HS-27A (cell line): ENCODE measurements at places on chromosomes 1 and 21.

GRCh38 chr21:42451941-42452340 lies 44.1 kb downstream of the RSPH1 start:
- DNase-seq: no peak

DNA sequence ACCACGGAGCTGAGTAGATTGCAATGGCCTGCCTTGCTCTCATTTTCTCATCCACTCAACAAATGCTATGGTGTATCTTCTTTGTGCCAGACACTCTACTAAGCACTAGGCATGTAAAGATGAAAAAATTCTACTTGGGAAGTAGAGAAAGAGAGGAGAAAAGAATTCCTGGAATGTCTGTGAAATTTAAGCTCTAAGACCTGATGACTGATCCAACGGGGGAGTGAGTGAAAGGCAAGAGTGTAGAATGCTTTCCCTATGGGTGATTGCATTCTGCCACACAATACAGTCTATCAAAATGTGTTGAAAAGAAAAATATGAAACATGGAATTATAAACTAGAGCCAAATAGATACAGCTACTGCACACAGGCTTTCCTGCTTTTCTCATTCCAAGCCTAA lies 82.3 kb downstream of the CYYR1 start:
- DNase-seq: peak; percentile 64

- DNase-seq: no peak
These were observed 32.3 kb downstream of the CHRM3 start for GRCh38 chr1:239418681-239419080.

- no peak for DNase-seq
These were observed 688 bp downstream of the PRXL2B start for GRCh38 chr1:2587071-2587859.

DNA sequence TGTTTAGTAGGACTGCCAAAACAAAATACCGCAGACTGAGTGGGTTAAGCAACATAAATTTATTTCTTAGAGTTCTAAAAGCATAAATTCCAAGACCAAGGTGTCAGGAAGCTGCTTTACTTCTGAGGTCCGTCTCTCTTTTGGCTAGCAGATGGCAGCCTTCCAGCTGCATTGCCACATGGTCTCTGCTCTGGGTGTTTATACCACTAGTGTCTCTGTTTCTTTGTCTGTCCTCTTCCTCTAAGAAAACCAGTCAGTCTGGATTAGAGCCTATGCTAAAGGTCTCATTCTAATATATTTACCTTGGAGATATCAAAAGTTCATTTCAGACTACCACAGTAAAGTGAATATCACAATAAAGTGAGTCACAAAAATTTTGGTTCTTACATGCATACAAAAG lies 519.8 kb downstream of the COL11A1 start:
- no peak for DNase-seq

DNA sequence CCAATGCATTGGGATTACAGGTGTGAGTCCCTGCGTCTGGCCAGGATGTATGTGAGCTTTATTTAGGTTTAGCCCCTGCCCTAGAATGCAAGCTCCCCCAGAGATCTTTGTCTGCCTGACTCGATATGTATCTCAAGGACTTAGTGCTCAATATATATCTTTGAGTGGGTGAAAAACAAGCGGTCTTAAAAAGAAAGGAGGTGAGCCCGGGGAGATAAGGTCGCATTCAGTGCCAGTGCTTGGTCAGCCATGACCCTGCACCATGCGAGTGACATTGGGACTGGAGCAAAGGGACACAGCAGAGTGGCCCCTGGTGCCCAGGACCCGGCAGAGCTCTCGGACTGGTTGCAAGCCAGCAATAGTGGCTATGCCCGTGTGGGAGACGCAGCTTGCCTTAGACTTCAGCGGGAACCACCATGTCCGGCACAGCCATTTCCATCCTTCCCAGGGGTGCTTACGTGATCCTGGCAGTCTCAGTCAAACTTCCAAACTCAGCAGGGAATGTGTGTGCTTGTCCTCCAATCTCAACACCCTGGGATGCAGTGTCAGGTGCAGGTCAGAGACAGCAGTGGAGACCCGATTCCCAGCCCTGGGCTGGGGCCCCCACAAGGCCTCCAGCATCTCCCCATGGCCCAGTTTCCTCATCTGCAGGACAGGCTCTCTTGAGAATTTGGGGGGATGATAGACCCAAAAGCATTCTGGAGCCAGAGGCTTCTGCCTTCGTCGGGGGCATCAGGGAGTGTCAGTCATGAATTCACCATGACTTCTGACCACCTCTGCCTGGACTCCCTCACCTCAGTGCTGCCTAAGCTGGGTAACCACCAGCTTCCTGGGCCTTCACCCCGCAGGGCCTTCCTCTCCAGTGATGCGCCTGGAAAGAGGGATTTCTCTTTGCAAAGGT lies 1.8 kb downstream of the MX2 start:
- no peak for DNase-seq

GRCh38 chr21:43911015-43911934 lies 46.3 kb downstream of the AGPAT3 start:
- no peak for DNase-seq

DNA sequence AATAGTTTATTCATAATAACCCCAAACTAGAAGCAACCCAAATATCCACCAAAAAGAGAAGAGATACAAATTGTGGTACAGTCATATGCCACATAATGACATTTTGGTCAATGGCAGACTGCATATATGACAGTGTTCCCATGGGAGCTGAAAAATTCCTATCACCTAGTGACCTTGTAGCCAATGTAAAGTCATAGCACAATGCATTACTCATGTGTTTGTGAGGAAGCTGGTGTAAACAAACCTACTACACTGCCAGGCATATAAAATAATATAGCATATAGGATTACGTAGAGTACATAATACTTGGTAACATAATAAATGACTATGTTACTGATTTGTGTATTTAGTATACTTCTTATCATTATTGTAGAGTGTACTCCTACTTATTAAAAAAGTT lies 29.5 kb upstream of the SLFNL1 start:
- no peak for DNase-seq

GRCh38 chr1:154937988-154938386 lies 1.5 kb upstream of the PMVK start:
- no peak for DNase-seq

- no peak for DNase-seq
These were observed 824.7 kb downstream of the USP25 start for GRCh38 chr21:16554503-16554902.

- no peak for DNase-seq
These were observed 241.6 kb upstream of the DUSP10 start for GRCh38 chr1:221983444-221983843.

- DNase-seq: no peak
These were observed 16.8 kb upstream of the DLGAP3 start for GRCh38 chr1:34946211-34946610.

- peak; percentile 42 for DNase-seq
These were observed 159.2 kb downstream of the RUNX1 start for GRCh38 chr21:34889676-34890469.

DNA sequence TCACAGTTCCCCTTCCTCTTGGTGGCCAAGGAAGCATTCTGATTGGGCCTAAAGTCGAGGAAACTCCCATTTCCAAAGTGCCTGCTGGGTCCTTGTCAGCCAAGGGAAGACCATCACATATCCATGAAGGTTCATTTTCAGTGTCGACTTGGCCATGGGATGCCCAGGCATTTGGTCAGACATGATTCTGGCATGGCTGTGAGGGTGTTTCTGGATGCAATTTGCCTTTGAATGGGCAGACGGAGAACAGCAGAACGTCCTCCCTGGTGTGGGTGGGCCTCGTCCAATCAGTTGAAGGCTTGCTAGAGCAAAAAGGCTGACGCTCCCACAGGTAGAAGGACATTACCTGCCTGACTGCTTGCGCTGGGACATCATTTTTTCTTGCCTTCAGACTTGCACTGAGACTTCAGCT lies 48.3 kb upstream of the LBR start:
- DNase-seq: no peak

DNA sequence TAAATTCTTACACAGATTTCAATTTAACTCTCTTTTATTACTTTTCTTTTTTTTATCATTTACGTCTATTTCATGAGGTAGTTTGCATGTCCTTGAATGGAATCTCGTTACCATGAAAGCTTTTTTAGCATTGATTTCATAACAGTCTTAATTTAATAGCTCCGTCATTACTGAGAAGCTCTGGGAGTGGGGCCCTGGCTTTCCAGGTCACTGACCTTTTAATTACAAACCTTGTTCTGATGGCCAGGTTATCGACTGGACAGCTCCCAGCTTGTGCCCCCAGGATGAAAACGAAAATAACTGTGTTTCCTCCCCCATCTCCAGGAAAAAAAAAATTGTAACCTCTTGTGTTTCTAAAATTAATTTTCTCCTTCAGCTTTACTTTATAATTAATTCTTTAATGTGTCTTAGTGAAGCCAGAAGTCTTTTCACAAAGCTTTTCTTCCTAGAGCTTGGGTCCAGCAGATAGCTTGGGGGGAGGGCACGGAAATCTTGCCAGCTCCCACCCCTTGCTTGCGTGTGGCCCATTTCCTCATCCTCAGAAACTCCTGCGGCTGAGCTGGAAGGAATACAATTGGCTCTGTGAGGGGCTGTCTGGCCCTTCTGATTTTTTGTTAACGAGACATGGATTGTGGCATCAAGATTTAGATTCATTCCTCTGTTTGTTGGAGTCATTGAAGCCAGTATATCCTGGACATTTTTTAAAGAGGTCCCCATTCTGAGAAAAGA lies 65.7 kb downstream of the PEX14 start:
- DNase-seq: no peak

DNA sequence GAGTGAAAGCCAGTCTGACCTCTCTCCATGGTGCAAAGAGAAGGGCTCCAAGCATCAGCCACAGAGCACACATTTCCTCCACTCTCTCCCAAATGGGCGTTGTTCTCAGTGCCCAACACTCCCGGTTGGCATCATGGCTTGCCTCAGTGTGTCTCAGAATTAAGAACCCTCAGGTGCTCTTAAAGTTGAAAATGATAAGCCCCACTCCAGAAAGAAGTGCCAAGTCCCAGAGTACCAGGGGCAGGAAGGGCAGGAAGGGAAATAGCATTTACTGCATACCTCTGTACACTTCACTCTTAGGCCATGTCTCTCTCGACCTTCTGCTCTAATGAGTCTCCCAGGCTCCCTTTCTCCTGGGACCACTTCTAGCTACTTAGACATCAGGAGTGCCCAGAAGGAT lies 15.2 kb upstream of the ARHGEF2 start:
- DNase-seq: no peak

- no peak for DNase-seq
These were observed 62.8 kb upstream of the DPH5 start for GRCh38 chr1:101088431-101088830.

- DNase-seq: no peak
These were observed 81.4 kb upstream of the WLS start for GRCh38 chr1:68313735-68314134.

GRCh38 chr1:25874635-25875153 lies 814 bp downstream of the PAQR7 start:
- no peak for DNase-seq

GRCh38 chr1:6859415-6860343 lies 74.4 kb downstream of the CAMTA1 start:
- DNase-seq: peak; percentile 98

DNA sequence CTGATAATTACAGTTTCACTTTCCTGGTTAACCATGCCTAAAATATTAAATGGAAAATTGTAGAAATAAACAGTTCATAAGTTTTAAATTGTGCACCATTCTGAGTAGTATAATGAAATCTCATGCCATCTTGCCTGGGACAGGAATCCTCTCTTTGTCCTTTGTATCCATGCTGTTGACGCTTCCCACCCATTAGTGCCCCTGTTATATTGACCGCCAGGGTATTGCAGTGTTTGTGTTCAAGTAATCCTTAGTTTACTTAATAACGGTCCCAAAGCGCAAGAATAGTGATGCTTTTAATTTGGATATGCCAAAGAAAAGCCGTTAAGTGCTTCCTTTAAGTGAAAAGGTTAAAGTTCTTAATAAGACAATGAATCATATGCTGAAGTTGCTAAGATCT lies 41.7 kb downstream of the RPRD2 start:
- no peak for DNase-seq

- DNase-seq: no peak
These were observed 86.4 kb upstream of the LYST start for GRCh38 chr1:235952950-235953615.

GRCh38 chr1:227428803-227429202 lies 110.5 kb upstream of the CDC42BPA start:
- peak; percentile 66 for DNase-seq

DNA sequence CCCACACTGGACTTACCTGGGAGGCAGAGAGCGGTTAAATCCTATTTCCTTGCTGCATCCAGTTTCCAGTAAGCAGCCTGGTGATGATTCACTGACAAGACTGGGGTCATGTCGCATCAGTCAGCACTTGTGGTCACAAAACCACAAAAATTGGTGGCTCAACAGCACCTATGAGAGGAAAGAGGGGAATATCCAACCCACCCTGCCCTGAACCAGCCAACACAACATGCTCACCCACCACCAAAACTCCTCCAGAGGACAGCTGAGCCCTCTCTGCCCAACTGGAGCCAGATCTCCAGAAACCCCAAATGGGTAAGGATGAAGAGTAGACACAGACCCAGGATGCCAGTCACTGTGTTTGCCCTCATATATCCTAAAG lies 64.0 kb downstream of the CD46 start:
- DNase-seq: no peak

- DNase-seq: no peak
These were observed 24.2 kb downstream of the UBASH3A start for GRCh38 chr21:42427809-42428419.

GRCh38 chr1:46809904-46810303 lies 11.1 kb downstream of the CYP4B1 start:
- DNase-seq: no peak

GRCh38 chr1:230581446-230582079 lies 60.7 kb upstream of the COG2 start:
- DNase-seq: no peak

GRCh38 chr1:240586006-240586405 lies 25.9 kb downstream of the GREM2 start:
- no peak for DNase-seq

- DNase-seq: no peak
These were observed at the start of gene PPFIA4 for GRCh38 chr1:203026031-203026665. Gene PPFIA4 (plus strand): TSS chr1:203026491. CDS start chr1:203039009, 12,518 bp downstream.

DNA sequence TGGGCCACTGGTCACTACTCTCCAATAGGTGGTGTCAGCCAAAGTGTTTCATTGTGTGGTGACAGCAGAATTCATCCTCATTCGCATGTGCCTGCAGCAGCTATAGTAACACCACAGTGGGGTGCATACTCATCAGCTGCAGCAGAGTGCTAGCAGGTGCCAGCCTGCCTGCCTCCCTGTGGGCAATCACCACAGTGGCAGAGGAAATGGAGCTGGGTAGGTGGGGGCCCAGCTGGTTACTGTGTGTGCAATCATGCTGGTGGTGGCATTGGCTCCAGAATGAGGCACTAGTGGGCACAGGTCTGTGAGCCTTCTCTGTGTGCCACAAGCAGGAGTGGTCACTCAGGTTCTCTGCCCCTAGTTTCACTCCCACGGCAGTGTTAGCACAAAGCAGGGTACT lies 579.2 kb downstream of the PTPRC start:
- DNase-seq: no peak

- no peak for DNase-seq
These were observed 30.4 kb upstream of the PDE4B start for GRCh38 chr1:65762081-65762862.

GRCh38 chr1:185846672-185847444 lies 112.7 kb downstream of the HMCN1 start:
- no peak for DNase-seq

- DNase-seq: no peak
These were observed 8.7 kb downstream of the TRIM11 start for GRCh38 chr1:228397966-228398365.
